ENCODE measurements at places on chromosomes 2 and 18.

GRCh38 chr2:216498070-216498378 lies 620 bp upstream of the RPL37A start:
- DNase-seq = no peak

- DNase-seq = no peak
Observed at GRCh38 chr2:6421888-6422287, 443.8 kb downstream of the CMPK2 start.

GRCh38 chr18:73831688-73832087 lies 315.9 kb downstream of the FBXO15 start:
- DNase-seq = no peak

GRCh38 chr2:161102770-161103450 lies 57.3 kb upstream of the TANK start:
- no peak for DNase-seq

Data from iPS DF 19.7 (cell line).